Iris pigment epithelial cell (primary cell): ENCODE measurements at places on chromosomes 2 and 18.

GRCh38 chr2:213834746-213835145 lies 550.5 kb downstream of the SPAG16 start:
- peak; percentile 13 for DNase-seq

DNA sequence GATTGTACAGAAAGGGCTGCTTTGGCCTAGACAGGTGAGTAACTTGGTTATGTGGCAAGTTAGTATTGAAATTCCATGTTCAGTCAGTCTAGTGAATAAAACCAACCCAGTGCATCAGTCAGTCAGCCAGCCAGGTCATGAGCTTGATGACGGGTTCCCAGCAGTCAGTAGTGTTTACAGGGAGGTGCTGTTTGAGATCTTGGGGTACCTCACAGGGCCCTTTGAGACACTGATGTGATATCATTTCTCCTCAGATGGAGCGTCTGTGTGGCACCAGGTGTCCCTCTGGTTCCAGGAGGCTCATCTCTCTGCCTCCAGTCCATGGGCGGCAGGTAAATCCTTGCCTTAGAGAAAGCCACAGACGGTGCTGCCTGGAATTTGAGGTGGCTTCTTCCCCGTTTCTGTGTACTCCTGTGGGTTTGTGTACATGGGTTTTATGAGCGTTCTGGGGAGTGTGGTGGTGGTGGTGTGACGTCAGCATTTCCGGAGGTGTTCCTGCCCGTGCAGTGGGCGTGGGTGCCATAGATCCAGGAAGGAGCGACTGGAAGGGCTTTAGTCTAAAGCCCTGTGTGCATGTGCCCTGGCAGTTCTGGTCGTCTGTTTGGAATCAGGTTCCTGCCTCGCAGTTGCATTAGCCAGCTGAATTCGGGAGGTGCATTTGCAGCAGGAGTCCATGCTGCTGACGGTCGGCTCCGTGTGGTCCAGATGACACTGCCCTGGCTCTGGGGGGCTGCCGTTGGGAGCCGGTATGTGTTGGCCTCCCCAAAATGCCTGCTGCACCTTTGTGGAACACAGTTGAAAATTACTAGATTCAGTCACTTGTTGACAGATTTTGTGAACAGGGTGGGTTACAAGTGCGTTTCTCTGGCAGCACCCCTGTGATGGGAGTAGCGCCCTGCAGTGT lies 2.1 kb downstream of the CTDP1 start:
- DNase-seq: no peak

- DNase-seq: no peak
These were observed 127.6 kb downstream of the DYM start for GRCh38 chr18:49332706-49333406.

DNA sequence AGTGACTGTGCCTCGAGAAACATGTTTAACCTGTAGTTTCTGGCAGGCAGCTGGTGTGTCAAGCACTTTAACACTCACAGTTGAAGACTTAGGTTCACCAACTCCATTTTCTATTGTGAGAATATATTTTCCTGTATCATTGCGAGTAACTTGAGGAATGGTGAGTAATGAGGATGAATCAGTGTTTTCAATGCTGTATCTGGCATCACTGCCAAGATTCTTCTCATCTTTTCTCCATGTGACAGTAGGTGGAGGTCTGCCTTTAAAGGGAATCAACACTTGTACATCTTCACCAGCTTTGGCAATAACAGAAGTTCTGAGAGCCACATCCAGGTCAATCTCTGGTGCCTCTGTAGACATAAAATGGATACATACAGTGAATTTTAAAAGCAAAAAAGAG lies 72.8 kb downstream of the PLEKHA3 start:
- DNase-seq: peak; percentile 94

DNA sequence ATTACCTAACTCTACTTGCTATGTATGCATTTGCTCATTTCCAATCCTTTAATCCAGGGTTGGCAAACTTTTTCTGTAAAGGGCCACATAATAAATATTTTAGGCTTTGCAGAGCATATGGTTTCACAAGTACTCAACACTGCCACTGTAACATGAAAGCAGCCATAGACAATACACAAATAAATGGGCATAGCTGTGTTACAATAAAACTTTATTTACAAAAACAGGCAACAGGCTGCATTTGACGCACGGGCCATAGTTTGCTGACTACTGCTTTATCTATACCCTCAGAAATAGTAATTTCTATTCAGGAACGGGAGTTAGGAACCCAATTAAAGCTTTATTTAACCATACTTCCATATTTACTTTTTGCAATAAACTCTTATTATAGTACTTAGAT lies 138.7 kb downstream of the DHRS9 start:
- no peak for DNase-seq

DNA sequence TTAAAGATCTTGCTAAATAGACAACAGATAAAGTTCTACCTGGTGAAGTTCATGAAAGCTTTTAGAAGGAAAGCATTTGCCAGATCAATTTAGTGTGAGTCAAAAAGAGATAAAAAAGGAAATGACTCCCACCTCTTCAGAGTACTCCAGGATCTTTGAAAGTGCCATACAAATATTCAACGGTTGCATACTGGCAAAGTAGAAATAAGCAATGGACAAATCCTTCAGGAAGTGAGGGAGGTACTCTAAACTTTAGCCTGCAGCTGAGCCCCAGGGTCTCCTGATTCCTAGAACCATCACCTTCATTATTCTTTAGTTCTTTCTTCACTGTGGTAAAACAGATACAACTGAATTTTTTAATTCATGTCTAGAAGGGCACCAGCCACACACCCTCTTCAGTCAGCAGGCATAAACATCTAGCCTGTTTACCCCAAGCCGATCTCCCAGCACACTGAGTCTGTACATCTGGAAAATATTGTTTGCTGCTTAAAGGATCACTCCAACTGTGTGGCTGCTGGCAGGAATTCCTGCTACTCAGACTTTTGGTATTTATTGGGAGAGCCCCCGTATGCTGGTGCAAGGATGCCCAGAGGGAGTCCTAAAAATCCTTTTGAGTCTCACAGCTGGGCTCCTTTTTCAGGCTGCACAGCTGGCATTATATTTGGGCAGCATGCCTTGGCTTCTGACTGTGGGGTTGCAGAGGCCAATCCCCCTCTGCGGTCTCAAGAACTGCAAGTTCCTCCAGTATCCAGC lies 72.3 kb upstream of the SESTD1 start:
- DNase-seq: peak; percentile 44

DNA sequence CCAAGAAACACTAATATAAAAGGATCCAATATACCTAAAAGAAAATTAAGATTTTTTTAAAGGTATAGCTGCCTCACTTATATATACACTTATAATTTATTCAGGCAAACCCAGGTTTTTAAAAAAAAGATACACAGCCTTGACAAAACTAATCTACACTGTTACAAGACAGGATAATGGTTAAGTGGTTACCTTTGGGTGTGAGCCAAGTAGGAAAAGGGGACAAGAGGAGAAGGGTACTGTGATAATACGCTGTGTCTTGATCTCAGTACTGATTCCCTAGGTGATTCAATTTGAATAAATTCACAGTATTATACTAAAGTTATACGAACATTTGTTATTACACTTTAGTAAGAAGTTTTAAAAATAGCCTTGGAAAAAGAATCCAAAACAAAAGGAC lies 30.6 kb downstream of the KLHL41 start:
- DNase-seq: no peak

- no peak for DNase-seq
These were observed 67.1 kb upstream of the MAP4K4 start for GRCh38 chr2:101630224-101630949.

DNA sequence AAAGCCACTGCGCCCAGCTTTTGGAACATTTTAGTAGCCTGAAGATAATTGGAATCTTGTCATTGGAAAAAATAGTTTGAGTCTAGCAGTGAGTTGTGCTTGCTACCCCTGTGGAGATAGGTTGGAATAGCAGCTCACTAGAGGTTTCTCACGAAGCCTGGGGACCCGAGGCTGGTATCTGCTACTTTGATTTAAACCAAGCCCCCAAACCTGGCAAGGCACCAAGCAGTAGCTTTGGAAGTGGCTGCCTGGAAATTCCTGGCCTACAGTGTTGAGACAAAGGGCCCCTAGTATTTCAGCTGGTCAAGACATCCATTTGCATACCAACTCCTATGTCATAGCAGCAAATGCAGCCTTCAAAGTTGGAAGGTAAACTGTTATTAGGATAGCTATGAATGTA lies 42.1 kb downstream of the NOP58 start:
- no peak for DNase-seq

GRCh38 chr2:233373316-233373715 lies 19.0 kb downstream of the DGKD start:
- peak; percentile 81 for DNase-seq

DNA sequence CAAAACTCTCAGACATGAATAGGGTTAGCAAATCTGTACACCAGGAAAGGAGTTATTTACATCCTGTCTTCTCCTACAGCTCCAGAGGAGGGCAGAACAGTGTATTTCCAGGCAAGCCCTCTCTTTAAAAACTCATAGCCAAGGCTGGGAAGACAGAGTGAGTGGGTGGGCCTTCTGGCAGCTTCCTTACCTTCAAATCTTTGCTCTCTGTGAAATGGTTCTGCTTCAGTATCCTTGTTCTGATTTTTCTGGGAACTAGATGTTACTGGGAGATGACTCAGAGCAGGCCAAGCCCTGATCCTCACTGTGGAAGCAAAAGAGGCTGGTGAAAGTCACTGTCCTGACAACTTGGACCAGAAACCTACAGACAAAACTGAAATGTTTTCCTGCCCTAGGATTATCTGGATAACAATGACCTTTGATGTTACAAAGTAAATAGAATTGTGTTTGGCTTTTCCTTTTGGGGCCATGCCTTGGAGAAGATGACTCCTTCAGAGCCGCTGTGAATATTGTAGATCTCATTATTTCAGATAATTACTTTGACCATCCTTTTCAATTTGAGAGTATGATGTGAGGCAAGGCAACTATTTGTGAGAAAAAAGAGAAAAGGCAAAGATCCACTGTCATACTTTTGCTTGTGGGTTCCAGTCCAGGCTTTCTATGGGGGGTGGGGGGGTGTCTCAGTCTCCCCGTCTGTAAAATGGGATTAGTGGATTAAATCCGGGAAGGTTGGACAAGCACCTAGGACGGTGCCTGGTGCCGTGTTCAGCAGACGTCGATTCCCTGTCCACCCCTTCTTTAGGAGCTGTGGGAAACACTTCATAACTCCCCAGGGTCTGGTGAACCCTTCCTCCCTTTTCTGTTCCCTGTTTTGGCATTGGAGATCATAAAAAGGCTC lies 644 bp upstream of the QPCT start:
- DNase-seq: peak; percentile 58

DNA sequence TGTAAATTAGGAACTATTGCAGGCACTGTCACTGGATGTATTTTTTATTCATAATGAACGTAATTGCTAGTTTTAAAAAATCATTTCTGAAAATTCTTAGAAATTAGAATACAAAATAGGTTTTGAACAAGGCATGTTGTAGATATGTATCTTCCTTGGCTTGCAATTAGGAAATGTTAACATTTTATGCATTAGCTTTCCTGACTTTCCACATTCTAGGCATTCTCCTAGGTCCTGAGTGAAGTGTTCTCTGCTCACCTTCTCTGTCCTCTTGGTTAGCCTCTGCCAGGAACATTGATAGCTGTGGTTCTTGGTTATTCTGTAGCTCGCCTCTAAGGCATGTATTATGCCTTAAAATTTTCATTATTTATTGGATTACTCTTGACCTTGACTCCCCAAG lies 130.3 kb downstream of the FHOD3 start:
- DNase-seq: no peak

DNA sequence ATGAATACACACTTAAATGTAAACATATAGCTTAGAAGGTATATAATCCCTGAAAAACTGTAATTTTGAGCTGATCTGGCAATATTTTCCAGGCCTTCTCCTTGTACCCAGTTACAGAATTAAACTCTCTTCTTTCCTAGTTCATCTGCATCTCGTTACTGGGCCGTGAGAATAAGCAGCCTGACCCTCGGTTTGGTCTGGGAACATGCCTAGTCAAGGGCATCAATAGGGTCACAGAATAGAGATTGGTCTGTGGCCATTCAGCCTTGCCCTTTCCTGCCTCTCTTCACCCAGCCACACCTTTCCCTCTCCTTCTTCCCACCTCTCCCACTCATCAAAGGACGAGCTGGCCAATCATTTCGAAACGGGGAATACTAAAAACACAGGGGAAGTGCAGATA lies 27.3 kb downstream of the SULT1C2 start:
- no peak for DNase-seq

DNA sequence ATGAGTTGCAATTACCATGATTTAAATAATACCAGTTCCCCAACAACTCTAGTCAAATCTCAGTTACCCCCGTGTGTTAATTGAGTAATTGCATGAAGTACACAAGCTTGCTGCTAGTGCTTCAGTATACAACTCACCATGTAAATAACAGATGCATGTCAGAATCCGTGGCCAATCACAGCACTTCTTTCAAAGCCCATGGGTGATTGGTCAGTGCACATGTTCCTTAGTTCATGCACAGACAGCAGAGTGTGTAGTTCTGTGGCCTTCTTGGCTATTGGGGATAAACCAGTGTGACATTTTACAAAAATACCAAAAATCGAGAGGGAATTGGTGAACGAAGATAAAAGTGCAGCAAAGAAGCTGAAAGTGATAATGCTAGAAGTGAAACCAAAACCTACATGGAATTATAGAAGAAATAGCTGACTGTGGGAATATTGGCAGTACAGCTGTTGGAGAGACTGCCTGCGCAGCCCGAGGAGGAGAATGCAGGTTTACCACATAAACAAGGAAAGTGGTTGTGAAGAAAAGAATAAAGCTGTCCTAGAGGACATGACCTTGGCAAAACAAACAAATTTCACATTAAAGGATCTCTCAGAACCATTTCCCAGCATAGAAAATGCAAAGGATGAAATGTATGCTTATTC lies 59.4 kb downstream of the NEDD4L start:
- no peak for DNase-seq

DNA sequence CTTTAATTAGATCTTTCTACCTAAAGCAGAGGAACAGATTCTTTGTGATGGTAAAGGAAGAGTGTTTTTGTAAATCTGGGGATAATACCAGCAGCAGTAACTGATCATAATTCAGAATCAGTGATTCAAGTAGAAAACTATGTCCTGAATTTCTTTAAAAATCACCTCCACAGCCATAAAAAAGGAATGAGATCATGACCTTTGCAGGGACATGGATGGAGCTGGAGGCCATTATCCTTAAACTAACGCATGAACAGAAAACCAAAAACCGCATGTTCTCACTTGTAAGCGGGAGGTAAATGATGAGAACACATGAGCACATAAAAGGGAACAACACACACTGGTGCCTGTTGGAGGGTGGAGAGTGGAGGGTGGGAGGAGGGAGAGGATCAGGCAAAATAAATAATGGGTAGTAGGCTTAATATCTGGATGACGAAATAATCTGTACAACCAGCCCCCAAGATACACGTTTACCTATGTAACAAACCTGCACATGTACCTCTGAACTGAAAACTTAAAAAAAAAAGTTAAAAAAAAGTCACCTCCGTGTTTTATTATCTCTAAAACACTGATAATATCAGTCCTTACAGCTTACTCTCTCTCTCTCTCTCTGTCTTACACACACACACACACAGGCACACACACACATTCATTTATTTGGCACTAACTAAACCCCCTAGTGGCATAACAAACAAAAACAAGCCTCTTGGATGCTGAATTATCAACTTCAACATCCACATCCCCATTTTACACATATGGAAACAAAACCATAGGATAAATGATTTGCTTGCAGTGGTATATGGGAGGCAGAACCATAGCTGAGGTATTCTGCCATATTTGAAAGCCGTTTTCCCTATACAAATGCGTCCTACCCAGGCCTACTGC lies 1.4 kb downstream of the TM4SF20 start:
- no peak for DNase-seq

GRCh38 chr2:69097148-69097610 lies 84.2 kb downstream of the ANTXR1 start:
- DNase-seq: no peak

GRCh38 chr2:17918789-17919188 lies 40.3 kb downstream of the KCNS3 start:
- DNase-seq: no peak
